T-helper 17 cell (primary cell): ENCODE measurements at places on chromosomes 2 and 18.

- DNase-seq = no peak
These were observed 60.0 kb upstream of the EDAR start for GRCh38 chr2:109049022-109049421.

DNA sequence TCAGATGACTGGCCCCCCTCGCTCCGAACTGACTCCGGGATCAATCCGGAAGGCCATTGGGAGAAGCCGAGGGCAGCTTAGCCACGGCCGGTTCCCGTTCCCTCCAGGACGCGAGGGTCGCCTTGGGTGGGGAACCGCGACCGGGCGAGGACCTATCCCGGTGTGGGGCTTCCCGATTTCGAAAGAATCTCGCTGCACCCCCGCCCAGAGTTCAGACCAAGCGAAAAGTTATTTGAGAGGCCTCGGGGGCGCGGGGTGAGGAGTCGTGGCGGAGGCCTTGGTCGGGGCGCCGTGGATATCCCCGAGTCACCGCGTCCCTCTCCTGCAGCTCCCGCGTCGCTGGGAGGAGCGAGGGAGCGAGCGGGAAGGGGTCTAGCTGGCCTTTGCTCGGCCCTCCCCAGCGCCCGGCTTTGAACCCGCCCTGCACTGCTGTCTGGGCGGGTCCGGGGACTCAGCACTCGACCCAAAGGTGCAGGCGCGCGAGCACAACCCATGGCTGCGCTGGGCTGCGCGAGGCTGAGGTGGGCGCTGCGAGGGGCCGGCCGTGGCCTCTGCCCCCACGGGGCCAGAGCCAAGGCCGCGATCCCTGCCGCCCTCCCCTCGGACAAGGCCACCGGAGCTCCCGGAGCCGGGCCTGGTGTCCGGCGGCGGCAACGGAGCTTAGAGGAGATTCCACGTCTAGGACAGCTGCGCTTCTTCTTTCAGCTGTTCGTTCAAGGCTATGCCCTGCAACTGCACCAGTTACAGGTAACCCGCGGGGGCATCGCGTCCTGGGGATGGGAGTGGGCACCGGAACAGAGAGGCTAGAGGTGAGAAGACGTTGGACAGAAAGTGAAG, at the start of gene CYP27A1:
Gene CYP27A1 (plus strand): TSS at position 457 of the 837 bp plus-strand sequence. CDS start 36 bp downstream, at position 493.
- DNase-seq = no peak

DNA sequence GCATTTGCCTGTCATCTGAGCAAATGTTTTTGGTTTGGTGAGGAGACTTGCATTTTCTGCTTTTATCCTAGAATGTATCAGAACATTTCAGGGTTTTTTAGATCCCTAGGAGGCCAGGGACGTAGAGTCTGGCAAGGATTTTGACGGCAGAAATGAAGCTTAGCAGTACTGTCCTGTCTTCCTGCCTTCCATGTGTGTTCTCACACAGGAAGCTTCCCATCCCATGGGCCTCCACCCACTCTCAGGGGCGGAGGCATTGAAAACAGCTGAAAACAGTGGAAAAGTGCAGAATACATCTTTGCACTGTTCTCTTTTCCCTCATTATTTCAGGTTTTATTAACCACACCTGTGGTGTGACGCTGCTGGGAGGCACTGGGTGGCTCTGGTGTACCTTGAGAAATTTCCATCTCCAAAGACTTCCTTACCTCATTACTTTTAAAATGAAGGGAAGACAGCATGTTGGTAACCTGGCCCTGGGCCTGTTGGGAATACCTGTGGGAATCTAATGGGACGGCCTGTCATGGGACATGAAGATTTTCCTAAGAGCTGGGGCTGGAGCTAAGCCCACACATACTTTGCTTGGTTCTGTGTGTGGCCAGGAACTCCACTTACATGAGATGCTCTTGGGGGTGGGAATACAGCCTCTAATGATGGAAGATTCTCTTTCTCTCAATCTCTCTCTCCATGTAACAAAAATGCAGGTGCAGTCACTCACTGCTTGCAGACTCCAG, 20.5 kb downstream of the PCARE start:
- no peak for DNase-seq

DNA sequence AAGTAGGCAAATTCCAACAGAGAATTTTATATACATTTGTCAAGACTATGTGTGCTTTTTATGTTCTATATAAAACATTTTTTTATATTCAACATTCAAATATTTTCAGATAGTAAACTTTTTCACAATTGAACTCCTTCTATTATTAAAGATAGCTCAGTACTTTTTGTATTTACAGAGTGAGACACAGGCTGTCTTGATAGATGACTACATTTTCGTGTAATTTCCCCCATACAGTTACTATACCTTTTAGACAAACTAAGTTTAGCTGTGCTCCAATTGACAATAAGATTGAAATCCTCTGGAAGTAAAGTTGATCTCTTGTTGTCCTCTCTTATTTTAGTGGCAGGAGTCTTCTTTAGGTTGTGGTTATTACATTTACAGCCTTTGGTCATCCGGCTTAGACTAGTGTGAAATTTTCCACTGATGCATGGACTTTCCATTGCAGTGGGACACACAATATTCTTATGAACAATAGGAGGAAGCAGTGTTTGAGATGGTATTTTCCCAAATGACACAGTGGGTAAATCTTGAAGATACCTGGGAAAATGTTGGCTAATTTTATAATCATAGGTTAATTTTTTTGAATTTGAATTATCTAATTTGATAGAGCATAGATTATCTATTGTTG, 21.0 kb downstream of the ZSWIM2 start:
- no peak for DNase-seq

DNA sequence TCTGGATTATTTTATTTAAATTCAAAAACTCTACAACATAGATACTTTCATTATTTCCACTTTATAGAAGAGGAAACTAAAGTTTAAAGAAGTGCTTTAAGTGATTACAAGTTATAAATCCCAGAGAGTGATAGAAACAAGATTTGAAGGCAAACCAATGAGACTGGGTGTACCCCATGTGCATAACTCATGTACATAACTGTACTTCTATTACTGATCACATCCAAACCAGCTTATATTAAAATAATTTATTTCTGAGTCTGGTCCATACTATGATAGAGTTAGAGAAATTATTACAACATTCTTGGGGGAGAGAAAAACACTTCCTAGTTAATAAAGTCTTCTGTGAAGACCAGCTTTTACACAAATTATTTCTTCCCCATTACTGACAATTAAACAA, 221.4 kb downstream of the EXOC6B start:
- DNase-seq = no peak

DNA sequence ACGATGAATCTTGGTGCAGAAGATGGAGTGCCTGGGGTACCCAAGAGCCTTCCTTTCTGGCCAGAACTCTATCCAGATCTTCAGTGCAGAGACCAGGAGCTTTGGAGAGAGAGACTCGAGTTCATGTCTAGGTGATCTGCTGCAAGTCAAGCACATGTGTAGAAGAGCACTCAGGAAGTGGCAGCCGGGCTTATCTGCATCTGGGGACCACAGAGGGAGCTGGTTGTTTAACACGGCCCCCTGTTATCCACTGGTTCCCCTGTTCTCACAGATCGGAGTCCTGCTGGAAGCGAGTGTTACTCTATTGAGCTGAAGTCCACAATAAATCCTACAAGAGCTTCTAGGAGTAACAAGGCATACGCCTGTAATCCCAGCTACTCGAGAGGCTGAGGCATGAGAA, 128.3 kb downstream of the ACOXL start:
- DNase-seq = no peak

DNA sequence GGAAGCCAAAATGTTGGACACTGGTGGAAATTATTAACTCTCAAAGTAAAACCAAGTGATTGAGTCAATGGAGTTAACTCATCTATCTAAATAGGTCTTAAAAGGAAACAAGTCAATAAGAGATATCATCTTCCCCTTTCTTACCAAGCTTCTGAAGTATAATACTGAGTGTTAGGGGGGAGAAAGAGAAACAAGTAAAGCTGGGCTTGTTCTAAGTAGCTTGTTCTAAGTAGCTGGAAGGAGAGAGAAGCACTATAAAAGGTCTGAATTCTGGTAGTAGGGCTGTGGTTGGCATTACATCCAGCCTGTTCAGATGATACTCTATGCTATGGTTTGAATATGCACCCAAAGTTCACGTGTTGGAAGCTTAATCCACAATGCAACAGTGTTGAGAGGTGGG, 26.8 kb downstream of the YES1 start:
- no peak for DNase-seq

DNA sequence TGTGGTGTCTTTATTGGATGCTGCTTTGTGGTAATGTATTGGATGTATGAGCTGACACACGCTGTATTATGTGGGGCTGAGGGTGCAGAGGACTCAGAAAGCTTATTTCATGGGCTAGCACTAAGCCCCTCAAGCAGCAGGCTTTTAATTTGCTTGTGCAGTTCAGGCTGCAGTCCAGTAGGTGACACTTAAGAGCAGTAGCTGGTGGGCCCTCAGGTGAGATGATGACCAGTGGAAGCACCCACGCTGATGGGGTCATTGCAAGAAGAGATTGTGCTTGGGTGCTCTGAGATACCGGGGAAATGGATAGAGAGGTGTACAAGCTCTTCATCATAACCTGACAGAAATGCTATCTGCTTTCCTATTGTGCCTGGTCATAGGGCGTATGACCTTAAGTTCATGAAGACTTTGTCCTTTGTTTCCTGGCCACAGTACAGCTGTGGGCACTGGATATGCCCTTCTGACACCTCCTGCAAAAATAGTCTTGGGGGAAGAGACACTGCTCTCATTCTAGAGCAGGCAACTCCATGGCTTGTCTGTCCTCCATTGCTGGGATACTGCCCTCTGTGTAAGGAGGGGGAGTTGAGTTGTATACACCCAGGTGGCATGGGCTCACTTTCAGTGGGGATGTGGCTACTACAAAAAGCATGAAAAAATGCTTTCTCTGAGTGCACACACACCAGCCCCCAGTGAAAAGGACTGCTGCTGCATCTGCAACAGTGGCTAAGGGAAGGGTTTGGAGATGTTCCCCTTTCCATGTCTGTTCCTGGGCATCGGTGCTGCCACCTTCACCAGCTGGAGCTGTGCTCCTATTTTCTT, 205.7 kb upstream of the ZSWIM2 start:
- no peak for DNase-seq

- DNase-seq = no peak
These were observed 383.5 kb upstream of the LYPD1 start for GRCh38 chr2:133053541-133053940.

- DNase-seq = no peak
These were observed at the start of gene NCK2 for GRCh38 chr2:105744909-105745853. Gene NCK2 (plus strand): TSS chr2:105744912. CDS start chr2:105855064, 110,152 bp downstream.

GRCh38 chr18:60413944-60414547, 41.5 kb upstream of the MC4R start:
- no peak for DNase-seq

DNA sequence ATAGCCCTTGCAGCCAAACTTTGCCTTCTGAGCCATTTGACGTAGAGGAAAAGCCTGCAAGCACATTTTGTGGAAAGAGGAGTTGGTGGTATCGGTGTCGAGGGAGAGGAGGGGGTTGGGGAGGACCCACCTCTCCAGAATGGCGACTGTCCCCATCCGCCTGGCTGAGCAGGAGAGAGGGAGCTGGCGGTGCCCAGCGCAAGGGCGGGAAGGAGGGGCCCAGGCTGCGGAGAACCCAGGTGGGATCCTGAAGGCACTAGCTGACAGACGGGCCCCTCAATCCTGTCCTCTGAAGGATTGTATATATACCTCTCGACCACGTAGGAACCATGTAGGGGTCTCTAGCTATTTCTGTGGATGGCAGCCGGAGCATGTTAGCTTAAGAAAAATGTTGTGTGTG, 200.3 kb downstream of the LOXHD1 start:
- DNase-seq = no peak

GRCh38 chr2:71243634-71244301, 16.9 kb upstream of the PAIP2B start:
- DNase-seq = no peak

DNA sequence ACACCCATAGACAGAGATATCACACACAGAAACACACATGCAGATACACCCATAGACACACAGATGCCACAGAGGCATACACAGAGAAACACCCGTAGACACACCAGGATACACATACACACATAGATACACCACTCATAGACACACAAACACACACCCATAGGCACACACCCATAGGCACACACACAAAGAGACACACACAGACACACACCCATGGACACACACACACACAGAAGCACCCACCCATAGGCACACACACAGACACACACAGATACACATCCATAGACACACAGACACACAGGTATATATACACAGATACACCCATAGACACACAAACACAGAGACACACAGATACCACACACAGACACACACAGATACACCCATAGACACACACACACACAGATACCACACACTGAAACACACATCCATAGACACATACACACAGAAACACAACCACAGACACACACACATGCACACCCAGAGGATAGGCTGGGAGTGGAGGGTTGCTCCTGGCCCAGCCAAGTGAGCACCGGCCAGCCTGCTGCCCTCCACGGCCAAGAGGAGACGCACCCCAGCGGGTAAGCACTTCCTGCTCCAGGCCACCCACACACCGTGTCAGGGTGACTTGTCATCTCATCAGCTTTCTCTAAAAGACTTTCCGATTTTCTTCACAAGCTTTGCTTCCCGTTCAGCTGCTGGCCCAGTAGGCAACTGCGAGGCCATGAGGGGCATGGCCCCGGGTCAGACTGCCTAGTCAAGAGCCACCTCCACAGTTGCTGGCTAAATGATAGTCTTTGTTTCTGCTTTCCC, 14.1 kb upstream of the CNNM3 start:
- DNase-seq = no peak

- no peak for DNase-seq
These were observed 280.5 kb downstream of the NRXN1 start for GRCh38 chr2:50751311-50752031.

DNA sequence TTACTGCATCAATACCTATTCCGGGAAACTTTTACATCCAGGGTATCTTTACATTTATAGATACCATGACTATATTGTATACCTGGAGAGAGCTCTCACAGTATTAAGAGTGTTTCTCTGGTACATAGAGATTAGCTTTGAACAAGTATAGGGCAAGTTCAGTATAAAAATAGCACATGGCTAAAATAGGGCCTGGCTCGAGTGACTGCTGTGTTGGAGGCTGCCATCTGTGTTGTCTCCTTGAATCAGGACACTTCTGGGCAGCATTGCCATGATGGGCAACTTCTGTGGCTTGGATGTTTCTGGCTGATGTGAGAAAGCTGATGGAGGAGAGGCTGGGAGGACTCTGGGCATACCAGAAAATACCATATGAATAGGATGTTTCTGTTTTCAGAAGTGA, 18.7 kb downstream of the ARHGAP28 start:
- DNase-seq = no peak

- no peak for DNase-seq
These were observed 20.7 kb downstream of the FOSL2 start for GRCh38 chr2:28413152-28413898.

DNA sequence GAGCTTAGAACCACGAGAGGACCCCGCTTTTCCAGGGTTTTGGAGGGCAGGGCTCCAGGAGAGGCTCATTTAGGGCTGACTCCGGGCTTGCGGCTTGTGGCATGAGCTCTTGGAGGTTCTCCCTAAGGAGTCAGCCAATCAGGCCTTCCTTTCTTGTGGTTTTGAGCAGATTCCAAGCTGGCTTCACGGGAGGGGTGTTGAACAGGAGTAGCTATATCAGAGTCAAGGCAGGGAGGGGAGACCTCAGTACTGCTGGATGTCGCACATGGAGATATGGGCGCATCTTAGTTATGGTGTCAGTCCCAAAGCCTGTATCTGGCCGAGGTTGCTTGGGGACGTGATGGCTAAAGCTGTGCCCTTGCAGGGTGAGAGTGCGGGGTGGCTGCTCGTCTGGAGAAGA, 98.6 kb downstream of the AGAP1 start:
- DNase-seq = no peak
